ENCODE measurements at places on chromosomes 2 and 18.

GRCh38 chr18:51654488-51655326, 457.2 kb upstream of the MEX3C start:
- no peak for DNase-seq

- no peak for DNase-seq
Observed at GRCh38 chr18:26639149-26639548, 90.8 kb upstream of the KCTD1 start.

DNA sequence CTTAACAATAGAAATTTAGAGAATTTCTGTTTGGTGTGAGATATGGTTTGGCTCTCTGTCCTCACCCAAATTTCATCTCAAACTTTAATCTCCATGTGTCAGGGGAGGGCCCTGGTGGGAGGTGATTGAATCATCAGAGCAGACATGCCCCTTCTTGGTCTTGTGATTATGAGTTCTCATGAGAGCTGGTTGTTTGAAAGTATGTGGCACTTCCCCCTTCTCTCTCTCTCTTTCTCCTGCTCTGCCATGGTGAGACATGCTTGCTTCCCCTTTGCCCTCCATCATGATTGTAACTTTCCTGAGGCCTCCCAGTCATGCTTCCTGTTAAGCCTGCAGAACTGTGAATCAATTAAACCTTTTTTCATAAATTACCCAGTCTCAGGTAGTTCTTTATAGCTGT, 524.7 kb upstream of the ACVR2A start:
- DNase-seq = no peak

DNA sequence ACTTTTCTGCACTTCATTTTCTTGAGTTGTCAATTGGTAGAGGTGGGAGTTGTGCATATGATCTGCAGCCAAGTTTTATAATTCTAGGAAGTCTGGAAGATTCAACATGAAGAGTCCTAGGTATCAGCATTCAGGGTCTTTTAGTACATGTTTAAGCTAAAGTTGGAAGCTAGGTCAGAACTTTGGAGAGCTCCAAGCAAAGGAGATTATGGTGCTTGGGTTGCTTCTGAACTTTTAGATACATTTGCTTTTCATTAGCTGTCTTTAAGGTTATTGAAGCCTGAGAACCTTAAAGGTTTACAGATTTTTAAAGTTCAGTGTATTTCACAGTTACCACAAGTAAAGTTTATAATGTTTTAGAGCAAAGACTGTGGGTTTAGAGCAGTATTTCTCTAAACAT, 85.5 kb downstream of the EPC2 start:
- DNase-seq = peak; percentile 5

GRCh38 chr18:47970664-47971531, 40.4 kb upstream of the SMAD2 start:
- no peak for DNase-seq

DNA sequence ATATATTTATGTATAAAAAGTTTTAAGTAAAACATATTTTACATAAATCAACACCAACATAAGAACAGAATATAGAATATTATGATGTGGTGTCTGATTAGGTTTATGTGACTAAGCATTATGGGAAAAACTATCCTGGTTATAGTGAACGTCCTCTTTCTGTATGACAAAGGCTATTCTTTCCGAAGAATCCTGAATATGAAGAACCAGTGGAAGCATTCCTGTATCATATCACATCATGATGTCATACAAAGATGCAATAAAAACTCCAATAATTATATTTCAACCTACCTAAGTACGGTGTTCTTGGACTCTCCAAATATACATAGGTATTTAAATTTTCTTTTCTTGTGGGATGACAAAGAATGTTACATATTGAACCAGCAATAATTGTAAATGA, 37.5 kb upstream of the HDAC4 start:
- no peak for DNase-seq

DNA sequence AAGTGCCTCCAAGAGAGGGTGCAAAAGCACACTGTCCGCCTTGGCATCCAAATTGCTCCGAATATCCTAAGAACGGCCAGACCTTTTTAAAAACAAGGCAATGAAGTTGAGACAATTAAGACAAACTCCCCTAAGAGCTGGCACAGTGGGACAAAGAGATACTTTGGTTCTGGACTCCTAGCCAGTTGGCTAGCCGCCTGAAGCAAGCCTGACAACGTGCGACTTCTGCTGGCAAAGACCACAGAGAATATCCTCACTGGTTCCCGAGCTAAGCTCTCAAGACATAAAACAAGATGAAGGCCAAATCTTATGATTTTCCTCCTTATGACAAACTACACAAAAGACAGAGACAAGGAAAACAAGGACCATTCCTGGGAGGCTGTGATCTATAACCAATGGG, 32.7 kb downstream of the CHRNA1 start:
- DNase-seq = no peak

DNA sequence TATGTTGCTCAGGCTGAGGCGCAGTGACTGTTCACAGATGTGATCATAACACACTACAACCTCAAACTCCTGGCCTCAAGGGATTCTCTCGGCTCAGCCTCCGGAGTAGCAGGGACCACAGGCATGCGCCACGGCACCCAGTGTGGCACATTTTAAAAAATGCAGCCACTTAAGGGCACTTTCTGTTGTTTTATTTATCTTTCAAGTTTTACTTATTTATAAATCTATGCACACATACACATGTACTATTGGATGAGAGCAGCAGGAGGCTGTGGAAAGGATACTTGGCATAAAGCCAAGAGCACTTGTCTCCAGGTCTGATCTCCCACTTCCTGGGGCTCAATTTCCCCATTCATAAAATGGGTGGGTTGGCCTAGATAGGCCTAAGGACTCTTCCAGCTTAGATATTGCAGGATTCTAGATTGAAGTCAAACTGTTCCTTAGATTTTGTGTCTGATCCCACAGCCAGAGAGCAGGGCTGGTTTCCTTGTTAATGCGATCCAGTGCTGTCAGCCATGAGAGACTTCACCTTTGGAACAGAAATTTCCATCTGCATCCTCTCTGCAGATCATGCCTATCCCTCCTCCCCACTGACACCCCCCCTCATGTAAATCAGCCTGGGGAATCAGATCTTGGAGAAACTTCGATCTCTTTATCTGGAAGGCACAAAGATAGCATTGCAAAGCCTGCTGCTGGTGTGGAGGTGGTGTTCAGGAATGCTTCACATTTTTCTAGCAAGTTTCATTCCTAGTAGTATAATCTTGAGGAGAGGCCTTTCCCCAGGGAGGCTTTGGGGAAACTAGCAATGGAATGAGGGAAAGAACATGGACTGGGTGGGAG, 24.7 kb downstream of the PCBP1 start:
- DNase-seq = no peak

DNA sequence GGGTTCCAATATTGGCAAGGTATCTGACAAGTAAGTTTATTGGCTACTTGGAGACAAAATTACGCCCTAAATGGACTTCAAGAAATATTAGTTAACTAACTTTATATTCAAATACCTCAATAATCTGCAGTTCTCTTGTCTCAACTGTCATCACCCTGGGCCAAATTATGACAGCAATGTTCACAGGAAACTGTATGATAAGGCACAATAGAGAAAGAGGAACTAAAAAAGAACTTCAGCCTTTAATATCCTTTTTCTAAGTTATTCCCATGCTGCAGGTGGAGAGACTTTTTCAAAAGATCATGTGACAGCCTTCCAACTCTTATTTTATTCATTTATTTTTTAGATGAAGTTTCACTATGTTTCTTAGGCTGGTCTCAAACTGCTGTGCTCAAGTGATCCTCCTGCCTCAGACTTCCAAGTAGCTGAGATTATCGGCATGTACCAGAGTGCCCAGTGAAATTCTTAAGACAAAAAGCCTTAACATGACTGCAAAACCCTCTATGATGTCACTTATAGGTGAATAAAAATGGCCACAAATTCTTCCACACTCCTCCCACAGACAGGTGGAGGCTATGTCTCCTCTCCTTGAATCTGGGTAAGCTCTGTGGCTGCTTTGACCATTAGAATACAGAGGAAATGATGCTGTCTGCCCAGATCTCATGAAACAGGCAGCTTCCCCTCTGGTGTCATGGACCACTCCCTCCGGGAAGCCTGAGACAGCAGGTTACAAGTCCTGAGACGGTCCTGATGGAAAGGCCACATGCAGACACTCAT, 211.0 kb downstream of the TGIF1 start:
- no peak for DNase-seq
